Pancreas (tissue), 10 donors: ENCODE measurements at places on chromosomes 16 and 17.
A peak's percentile ranks its signal among the peaks of the same experiment; 100 is the strongest.

DNA sequence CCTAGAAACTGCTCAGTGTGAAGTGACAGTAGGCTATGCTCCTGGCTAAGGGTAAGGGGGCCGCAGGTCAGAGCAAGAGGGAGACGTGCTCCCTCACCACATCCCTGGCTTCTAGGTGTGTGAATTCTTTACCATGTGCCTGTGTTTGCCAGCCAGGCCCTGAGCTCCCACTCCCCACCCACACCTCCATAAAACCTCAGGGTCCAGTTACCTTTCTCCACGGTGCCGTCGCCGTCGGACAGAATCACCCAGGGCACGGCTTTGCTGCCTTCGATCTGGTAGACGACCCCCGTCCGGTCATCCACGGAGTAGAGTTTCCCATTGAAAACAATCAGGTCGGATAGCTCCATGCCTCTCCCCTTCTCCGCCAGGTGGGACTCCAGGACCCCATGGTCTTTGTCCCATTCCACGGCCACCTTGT, 12.8 kb downstream of the CANT1 start:
- no peak for DNase-seq

DNA sequence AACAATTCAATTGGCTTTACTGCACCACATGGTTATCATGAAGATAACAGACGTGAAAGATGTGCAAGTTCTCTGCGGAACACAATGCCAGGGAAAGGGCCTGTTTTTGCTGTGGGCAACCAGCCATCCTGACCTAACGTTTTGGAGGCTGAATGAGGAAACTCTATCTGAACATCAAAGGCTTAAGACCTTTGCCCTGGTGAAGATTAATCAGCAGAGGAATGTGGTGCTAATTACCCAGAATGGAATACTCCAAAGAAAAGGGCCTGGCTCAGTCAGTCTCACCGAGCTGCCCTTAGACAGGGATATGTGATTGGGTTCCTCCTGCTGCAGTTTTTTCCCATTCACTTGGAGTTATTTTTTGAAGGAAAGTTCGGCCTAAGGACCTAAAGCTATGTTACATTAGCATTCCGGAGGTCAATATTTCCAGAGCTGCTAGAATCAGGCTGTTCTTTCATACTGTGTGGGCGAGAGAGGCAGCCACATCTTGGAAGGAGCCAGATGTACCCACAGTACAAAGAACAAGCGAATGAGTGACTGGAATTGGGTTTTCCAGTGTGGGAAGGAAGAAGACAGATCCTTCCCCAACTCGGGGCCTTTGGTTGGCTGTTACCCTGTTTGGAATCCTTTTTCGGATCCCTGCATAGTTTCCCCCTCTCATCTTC, 15.5 kb downstream of the ASIC2 start:
- DNase-seq, result peak; percentile 8

DNA sequence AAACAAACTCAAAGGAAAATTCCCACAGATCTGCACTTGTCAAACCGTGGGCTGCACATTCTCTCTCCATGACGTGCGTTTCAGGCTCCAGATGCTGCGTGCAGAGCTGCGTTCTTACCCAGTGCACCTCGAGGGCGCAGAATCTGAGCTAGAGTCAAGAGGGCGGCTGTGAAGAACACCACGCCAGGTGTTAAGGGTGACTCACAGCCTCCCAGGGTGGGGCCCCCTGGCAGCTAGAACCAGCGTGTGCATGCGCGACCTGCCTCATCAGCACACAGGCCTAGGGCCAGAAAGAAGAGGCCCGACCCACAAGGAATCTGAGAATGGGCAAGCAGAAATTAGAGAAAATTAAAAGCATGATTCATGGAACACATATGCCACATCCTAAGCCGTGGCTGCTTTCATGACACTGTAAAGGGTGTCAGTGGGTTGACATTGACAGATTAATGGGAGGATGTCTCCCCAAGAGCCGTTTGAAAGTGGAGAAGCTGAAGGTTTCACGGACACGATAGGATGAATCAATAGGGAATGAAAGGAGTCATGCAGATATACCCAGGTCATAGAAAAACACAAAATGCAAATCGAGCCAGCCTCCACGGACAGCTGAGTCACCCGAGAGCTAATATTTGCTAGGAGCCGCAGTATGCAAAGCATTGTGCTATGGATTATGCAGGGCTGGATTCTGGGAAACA, 29.0 kb downstream of the MARCHF10 start:
- no peak for DNase-seq

- DNase-seq, result no peak
Observed at GRCh38 chr16:71853413-71853812, 7.6 kb downstream of the ATXN1L start.

- peak; percentile 82 for DNase-seq
Observed at GRCh38 chr17:82443465-82444283, 6.9 kb downstream of the CYBC1 start.

DNA sequence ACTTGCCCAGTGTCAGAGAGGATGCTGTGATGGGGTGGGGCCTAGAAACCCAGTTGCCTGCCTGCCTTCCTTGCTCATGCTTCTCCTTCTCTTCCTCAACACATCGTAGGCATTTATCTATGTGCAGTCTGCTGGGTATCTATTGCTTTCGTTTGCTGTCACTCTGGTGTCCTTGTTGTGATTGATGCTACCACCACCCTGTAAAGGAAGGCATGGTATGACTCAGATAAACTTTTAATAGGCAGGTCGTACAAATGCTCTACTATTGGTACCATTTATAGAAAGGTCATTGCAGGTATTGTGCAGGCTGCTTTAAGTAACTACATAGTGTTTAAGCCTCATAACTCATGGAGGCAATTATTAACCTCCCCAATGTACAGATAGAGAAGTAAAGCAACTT, 368.9 kb downstream of the UTP18 start:
- DNase-seq, result no peak

- DNase-seq, result no peak
Observed at GRCh38 chr17:58344791-58345157, 7.2 kb downstream of the SUPT4H1 start.

DNA sequence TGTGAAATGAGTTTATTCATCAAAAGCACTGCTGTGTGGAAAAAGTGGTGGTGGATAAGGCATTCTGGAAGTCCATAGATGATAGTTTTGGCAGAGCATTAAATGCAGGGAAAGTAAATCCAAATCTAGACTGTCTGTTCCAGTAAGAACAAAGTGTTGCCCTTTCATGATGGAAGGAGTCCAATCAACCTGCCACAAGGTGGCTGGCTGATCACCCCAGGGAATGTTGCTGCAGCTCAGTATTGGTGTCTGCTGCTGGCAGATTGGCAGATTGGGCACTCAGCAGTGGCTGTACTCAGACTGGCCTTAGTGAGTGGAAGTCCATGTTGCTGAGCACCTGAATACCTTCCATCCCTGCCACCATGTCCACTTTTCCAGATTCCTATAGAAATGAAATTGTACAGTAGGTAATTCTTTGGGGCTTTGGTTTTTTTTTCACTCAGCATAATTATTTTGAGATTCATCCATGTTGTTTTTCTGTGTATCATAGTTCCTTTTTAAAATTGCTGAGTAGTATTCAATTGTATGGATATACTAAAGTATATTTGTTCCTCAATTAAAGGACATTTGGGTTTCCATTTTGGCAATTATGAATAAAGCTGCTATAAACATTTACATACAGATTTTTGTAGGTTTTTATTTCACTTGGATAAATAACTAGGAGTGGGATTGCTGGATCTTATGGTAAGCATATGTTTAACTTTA, 14.3 kb downstream of the DYNLL2 start:
- DNase-seq, result no peak

DNA sequence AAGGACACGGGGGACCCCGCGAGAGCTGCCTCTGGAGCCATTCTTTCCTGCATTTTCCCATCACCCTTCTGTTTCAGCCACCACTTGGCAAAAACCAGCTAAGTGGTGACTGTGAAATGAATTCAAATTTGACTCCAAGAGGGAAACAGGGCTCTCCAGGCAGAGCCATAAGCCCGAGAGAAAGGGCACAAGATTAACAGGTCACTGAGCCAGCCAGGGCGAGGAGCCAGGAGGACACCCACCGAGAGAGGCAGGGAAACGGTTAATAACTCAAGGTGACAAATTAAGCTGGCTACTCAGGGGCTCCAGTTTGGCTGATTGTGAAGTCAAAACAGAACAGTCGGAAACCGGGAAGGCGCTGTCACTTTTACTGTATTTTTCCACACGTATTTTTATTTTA, 67.8 kb upstream of the SOX9 start:
- no peak for DNase-seq

- DNase-seq, result no peak
Observed at GRCh38 chr17:78412403-78412802, 34.0 kb downstream of the PGS1 start.

DNA sequence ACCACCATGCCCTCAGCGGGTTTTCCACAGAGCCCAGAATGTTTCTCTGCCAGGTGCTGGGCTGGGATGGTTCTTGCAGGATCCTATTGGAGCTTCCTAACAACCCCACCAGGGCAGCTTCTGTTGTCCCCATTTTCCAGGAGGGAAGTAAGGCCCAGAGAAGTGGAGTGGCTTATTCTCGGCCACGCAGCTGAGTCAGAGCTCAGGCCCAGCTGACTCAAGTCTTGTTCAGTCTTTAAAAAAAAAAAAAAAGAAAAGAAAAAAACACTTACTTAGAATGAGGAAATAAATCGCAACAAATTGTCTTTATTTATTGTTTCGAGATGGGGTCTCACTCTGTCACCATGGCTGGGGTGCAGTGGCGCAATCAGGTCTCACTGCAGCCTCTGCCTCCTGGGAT, 413.0 kb downstream of the CPPED1 start:
- no peak for DNase-seq

GRCh38 chr16:11563493-11564040, 23.2 kb downstream of the LITAF start:
- DNase-seq, result no peak

GRCh38 chr17:59858932-59859331, 33.8 kb downstream of the TUBD1 start:
- DNase-seq, result no peak

DNA sequence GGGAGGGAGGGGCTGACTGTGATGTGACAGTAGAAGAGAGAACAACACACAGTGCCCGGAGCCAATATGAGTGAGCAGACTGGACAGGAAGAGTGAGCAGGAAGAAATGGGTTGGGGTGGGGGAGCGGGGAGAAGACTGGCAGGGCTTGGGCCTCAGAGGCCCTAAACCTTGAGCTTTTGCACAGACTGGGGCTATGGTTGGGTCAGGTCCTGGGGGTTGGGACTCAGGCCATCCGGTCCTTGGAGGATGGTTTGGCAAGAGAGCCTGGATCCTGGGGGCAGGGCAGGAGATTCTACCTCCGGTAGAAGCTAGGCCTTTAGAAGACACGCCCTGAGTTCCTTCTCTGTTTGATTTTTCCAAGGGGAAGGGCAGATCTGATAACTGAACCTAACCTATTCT, 1.1 kb downstream of the CAMTA2 start:
- DNase-seq, result no peak

DNA sequence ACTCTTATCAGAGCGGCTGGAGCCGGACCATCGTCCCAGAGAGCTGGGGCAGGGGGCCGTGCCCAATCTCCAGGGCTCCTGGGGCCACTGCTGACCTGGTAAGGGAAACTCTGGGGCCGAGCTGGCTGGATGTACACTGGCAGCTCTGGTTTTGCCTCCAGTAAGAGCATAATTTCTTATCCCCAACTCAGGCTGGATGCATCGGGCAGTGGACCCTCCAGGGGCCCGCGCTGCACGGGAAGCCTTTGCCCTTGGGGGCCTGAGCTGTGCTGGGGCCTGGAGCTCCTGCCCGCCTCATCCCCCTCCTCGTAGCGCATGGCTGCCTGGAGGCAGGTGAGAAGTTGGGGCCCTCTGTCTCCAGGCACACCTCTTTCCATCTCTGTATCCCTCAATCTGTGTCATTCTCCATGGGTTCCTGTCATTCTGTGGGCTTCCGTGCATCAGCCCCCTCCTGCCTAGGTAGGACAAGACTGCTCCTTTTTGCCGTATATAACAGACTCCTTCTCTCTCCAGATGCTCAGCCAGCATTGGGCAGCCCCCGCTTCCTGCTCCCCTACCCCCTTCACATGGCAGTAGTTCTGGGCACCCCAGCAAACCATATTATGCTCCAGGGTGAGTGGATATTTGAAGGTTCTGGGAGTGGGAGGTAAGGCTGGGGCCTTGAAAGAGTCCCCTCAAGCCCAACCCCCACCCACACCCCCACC, 9.4 kb upstream of the TMEM88 start:
- DNase-seq, result peak; percentile 51

DNA sequence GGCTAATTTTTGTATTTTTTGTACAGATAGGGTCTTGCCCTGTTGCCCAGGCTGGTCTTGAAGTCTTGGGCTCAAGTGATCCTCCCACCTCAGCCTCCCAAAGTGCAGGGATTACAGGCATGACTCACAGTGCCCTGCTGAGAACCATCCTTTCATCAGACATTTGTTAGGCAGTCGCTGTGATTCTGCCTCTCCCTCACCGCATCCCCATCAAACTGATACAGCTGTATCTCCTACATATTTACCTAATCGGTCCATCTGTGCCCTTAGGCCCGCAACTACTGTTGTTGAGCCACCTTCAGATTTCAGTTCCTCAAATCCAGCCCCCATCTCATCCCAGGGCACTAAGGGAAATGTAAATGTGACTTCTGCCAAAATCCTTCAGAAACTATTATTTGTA, 2.0 kb upstream of the SLC43A2 start:
- DNase-seq, result no peak

DNA sequence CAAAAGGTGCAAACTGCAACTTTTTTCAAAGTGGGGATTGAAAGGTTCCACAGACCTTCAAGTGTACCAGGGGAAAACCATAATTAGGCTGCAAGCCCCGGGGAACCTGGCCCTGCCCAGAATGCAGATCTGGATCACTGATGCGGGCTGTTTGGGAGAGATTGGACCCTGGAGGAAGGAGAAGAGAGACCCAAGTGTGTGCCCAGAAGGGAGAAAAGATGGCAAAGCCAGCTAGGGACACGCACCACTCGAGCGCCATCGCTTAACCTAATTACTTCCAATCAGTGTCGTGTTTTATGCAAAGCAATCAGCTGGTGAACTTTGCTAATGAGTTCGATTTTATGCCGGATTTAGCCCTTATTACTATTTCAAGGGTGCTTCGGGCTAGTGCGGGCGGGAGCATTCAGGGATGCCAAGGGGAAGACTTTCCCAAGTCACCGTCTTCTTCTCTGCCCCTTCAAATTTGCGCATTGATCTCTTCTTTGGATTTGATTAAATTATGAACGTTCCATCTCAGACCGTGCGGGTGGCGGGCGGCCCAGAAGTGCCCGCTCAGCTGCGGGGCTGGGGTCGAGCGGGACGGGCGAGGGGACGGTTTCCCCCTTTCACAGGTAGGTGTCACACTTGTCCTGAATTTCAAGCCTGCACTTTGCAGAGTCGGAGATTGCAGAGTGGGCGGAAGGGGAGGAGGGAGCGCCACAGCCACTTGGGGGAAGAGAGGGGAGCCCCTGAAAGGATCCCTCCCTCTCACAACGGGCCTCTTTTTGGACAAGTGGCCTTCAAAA, 4.0 kb downstream of the IRX5 start:
- DNase-seq, result no peak
